Daoy (cell line): ENCODE measurements at places on chromosomes 5 and 9. TPM values are rescaled to one million over a fixed set of nuclear protein-coding genes. Genes with fewer than 3 reads are reported as not detected.

Gene ABLIM3
- total RNA-seq: 6.4 and 10.6 TPM in 2 replicates

Gene SMIM23
- total RNA-seq: not detected in 2 replicates

Gene RAB3C
- total RNA-seq: 0.91 and 5.1 TPM in 2 replicates

Gene PDE8B
- total RNA-seq: 0.29 and 1.6 TPM in 2 replicates

Gene ZNF658
- total RNA-seq: 2.6 and 4.9 TPM in 2 replicates

Gene BRINP1
- not detected in 2 replicates for total RNA-seq

Gene F12
- total RNA-seq: 8.6 and 9.6 TPM in 2 replicates

Gene SNX24
- 36.3 and 36.6 TPM in 2 replicates for total RNA-seq

Gene DRD1
- total RNA-seq: 0.06 TPM in 2 replicates

Gene GAS1
- 11.2 and 14.5 TPM in 2 replicates for total RNA-seq

Gene TRPM6
- total RNA-seq: 0.03 and 0.11 TPM in 2 replicates

Gene STOM
- total RNA-seq: 24.6 and 29.5 TPM in 2 replicates

Gene SLC6A18
- not detected in 2 replicates for total RNA-seq

Gene PKD2L2
- not detected in 2 replicates for total RNA-seq

Gene OTP
- 0.36 TPM in 1 of 2 replicates, not detected in the other for total RNA-seq

Gene SLC45A2
- total RNA-seq: not detected in 2 replicates

Gene SMIM33
- total RNA-seq: not detected in 2 replicates

Gene FYB1
- not detected in 2 replicates for total RNA-seq

Gene CAAP1
- total RNA-seq: 20.2 and 46.1 TPM in 2 replicates

Gene SLC1A1
- total RNA-seq: 11.8 and 15.8 TPM in 2 replicates

Gene FUT7
- not detected in 2 replicates for total RNA-seq

Gene KIF2A
- 57.9 and 101 TPM in 2 replicates for total RNA-seq

Gene UNC5A
- total RNA-seq: 0.06 TPM in 2 replicates

Gene ANXA2R
- total RNA-seq: 2.9 TPM in 2 replicates

Gene WNT8A
- not detected in 2 replicates for total RNA-seq

Gene ENTPD2
- total RNA-seq: not detected in 2 replicates

Gene ZFP37
- 3.7 and 7.9 TPM in 2 replicates for total RNA-seq

Gene HTR1A
- total RNA-seq: not detected in 2 replicates

Gene WDR38
- 0.12 TPM in 1 of 2 replicates, not detected in the other for total RNA-seq

Gene DTWD2
- total RNA-seq: 10.7 and 12.0 TPM in 2 replicates

Gene PCDHGA11
- 15.0 TPM in 2 replicates for total RNA-seq

Gene FLT4
- 10.2 and 24.6 TPM in 2 replicates for total RNA-seq

Gene ZNF189
- total RNA-seq: 11.7 and 15.2 TPM in 2 replicates

Gene UHRF2
- total RNA-seq: 56.3 and 63.8 TPM in 2 replicates

Gene SOHLH1
- total RNA-seq: 0.18 TPM in 1 of 2 replicates, not detected in the other

Gene SV2C
- total RNA-seq: 0.03 and 0.11 TPM in 2 replicates

Gene TLX3
- 20.1 and 21.9 TPM in 2 replicates for total RNA-seq

Gene PCDHGC4
- total RNA-seq: 0.18 and 0.23 TPM in 2 replicates

Gene RBM18
- total RNA-seq: 21.8 and 22.3 TPM in 2 replicates

Gene AQP7
- total RNA-seq: not detected in 2 replicates

Gene CCL21
- not detected in 2 replicates for total RNA-seq

Gene CDH9
- not detected in 2 replicates for total RNA-seq

Gene CDH12
- 0.06 TPM in 1 of 2 replicates, not detected in the other for total RNA-seq

Gene TMEM252
- not detected in 2 replicates for total RNA-seq

Gene WDR41
- 90.8 and 169 TPM in 2 replicates for total RNA-seq

Gene TPPP
- total RNA-seq: 0.34 TPM in 1 of 2 replicates, not detected in the other

Gene LRRC70
- total RNA-seq: 1.1 TPM in 1 of 2 replicates, not detected in the other

Gene SAXO1
- not detected in 2 replicates for total RNA-seq

Gene SLC6A19
- total RNA-seq: not detected in 2 replicates

Gene PCA3
- 0.06 TPM in 1 of 2 replicates, not detected in the other for total RNA-seq

Gene PPP3R2
- not detected in 2 replicates for total RNA-seq

Gene OR1Q1
- not detected in 2 replicates for total RNA-seq

Gene IL3
- total RNA-seq: not detected in 2 replicates

Gene GLT6D1
- not detected in 2 replicates for total RNA-seq

Gene SLC4A9
- not detected in 2 replicates for total RNA-seq

Gene GARIN3
- total RNA-seq: not detected in 2 replicates

Gene GABRA6
- total RNA-seq: not detected in 2 replicates

Gene NEK6
- 40.6 and 41.9 TPM in 2 replicates for total RNA-seq

Gene DIAPH1
- 40.7 and 43.5 TPM in 2 replicates for total RNA-seq
